ENCODE measurements at places on chromosomes 11 and 22.

GRCh38 chr22:47842119-47842518 lies 1079.7 kb downstream of the TBC1D22A start:
- DNase-seq, result no peak

DNA sequence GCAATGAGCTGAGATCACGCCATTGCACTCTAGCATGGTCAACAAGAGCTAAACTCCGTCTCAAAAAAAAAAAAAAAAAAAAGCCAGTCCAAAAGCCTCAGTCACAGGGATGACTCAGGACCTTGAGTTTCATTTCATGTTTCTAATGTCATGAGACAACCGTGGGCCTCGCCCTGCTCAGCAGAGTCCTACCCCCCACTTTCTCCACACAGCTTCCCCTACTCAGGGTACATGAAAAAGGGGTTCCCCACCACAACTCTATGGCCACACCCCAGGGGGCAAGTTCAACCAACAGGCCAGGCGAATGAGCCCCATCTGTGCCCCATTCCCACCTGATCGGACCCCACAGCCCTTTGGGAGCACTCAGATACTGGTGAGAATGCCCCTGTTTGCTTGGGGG lies 24.3 kb upstream of the ADA2 start:
- DNase-seq, result peak; percentile 39

DNA sequence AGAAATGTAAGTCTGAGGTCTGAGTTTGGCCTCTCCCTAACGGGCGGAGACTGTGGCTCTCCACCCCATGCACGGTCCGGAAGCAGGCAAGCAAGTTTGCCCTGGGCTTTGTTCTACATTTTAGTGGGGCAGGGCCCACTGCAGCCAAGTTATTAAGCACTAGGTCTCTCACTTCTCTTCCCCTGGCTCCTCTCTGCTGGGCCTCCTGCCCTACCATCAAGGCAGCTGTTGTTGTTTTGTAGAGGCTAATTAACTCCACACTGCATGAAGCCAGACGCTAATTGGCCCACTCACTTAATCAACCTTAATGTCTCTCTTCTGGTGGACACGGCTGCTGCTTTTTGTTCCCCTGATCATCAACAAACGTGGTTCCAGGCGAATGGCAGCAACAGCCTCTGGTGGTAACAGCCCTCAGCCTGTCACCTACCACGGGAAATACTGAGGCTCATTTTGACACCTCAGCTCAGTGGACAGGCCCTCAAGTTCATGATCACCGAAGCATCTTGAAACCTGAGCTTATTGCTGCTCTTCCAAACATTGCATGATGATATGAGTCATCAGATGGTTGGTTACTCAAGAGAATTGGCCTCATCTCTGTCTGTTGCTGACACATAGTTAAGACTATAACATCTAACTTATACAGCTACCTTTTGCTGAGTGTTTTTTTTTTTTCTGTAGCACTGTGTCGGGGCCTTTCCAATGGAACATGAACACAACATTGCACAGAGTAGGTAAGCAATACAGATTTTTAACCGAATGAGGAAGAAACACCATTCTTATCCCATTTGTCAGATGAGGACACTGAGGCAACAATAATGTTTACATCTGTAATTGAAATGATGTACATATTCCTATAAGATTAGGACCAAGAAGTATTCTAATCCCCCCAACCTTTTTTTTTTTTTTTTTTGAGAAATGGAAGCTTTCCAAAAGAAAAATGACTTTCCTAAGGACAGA lies 20.8 kb upstream of the LMO2 start:
- DNase-seq, result peak; percentile 58

- DNase-seq, result no peak
These were observed 82.1 kb downstream of the DHCR7 start for GRCh38 chr11:71366076-71366475.

GRCh38 chr11:72585762-72586311 lies 88.4 kb downstream of the PDE2A start:
- DNase-seq, result peak; percentile 71

DNA sequence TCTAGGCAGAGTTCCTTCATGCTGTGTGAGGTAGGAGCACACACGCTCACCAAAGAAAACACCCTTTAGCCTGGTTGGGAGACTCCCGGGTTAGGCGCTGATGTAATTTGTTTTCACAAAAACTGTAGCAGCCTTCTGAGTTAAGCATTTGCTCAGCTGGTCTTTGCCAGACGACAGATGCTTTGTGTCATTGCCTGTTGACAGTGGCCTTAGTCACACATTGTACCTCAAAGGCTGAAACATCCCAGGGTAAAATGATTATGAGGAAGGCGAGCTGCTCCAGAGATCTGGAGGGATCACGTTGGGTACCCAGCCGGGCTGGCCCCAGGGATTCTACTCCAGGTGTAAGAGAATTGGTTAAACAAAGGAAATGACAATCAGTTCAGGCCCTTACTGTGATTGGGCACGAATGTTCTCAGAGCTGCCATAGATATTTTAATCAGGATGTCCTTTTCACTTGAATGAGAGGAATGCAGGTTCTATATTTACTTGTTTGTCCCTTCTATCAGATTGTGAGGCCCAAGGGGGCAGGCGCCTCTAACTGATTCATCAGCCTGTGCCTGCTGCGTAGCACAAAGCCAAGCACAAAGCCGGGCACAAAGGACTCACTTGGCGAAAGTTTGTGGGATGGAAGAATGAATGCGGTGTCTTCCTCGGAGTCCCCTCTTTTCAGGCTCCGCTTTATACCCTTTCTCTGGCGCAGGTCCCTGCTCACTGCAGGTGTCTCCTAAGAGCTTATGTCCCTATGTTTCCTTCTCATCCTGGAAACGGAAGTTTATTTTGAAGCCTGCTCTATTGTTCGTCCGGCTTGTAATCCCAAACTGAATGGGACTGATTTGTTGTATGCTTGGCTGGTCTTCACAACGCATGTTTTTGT lies 47.1 kb downstream of the ADM start:
- DNase-seq, result peak; percentile 43

DNA sequence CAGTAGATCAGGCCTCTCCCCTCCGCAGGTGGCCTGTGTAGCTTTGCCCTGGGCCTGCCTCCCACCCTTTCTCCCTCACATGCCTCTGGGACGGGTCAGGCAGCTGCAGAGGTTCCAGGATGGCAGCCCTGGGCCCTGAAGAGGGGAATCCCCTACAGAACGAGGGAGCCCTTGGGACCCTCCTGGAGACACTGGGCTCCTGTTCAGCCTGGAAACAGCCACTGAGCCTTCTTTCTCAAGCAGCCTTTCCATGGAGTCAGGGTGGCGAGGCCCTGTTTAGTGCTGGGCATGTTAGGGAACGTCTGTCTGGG lies 720.9 kb downstream of the BRD1 start:
- DNase-seq, result no peak

DNA sequence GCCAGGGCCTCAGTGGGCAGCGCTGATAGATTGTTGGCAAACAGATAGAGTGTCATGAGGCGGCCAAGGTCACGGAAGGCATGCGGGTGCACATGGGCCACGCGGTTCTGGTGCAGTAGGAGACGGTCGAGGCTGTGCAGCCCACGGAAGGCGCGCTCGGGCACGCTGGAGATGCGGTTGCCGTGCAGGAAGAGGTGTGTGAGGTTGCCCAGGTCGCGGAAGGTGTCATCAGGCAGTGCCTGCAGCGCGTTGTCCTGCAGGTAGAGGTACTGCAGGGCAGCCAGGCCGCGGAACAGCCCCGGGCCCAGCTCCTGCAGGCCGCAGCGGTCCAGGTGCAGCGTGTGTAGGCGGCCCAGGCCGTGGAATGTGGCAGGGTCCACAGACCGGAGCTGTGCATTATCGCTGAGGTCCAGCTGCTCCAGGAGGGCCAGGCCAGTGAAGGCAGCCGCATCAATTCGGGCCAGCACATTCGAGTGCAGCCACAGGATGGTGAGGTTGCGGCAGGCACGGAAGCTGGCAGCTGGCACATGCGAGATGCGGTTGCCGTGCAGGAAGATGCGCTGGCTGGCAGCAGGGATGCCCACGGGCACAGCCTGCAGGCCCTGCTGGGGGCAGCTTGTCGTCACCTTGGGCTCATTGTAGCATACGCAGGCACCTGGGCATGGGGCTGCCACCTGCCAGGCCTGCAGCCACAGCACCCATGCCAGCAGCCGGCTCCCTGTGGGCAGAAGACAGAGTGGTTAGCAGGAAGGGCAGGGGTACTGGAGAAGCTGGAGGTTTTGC lies 25.5 kb downstream of the RTN4R start:
- DNase-seq, result no peak

- no peak for DNase-seq
These were observed 39.4 kb downstream of the GLYATL2 start for GRCh38 chr11:58805065-58805464.

DNA sequence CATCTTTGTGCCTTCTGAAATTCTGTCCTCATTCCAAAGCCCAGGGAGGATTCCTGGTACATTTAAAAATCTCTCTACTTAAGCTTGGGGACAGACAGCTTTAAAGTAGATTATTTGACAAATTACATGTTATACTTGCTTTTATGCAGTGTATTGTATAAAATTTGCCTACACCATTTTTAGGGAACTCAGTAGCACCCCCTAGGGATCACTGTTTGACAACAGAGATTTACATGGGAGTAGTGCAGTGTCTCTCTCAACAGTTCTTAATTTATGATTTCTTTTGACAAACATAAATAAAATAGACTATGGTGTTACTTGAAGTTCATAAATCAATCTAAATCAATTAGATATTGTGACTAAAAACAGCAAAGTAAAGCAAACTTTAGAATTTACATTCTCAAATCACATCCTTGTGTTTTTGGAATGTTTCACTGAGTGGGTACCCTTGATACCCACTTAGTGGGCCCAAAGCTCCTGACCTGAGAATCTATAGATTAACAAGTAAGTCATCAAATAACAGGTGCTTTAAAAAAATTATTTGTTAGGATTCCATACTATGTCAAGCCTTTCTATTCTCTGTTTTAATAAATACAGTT lies 428.8 kb downstream of the DYNC2H1 start:
- no peak for DNase-seq
